ENCODE measurements at places on chromosomes 7 and 10. TPM values are rescaled to one million over a fixed set of nuclear protein-coding genes. Genes with fewer than 3 reads are reported as not detected.

The CPED1 gene
- not detected for total RNA-seq

GRCh38 chr7:110531186-110531585 lies 559.7 kb upstream of the LRRN3 start:
- no peaks in the 10 kb centered on the region for H3K27me3 ChIP-seq
- H3K27ac ChIP-seq = no peak overlapping the region
- DNase-seq = no peak

The CUX1 gene
- total RNA-seq = 25.5 TPM

The WNT8B gene
- total RNA-seq = 0.96 TPM

The PTPRZ1 gene
- not detected for total RNA-seq

- H3K27me3 ChIP-seq = no peaks in the 10 kb centered on the region
- no peaks in the 10 kb centered on the region for H3K36me3 ChIP-seq
- H3K4me1 ChIP-seq = no peaks in the 10 kb centered on the region
- no peak for DNase-seq
These were observed 220.4 kb downstream of the HDAC9 start for GRCh38 chr7:18715988-18716387.

- DNase-seq = no peak
- no peak overlapping the region for H3K4me3 ChIP-seq
- H3K4me1 ChIP-seq = no peaks in the 10 kb centered on the region
- no peaks in the 10 kb centered on the region for H3K36me3 ChIP-seq
These were observed 1212.3 kb downstream of the NXPH1 start for GRCh38 chr7:9645756-9646155.

Measured in activated naive CD4-positive, alpha-beta T cell treated with anti-CD3 and anti-CD28 coated beads for 36 hours (primary cell).